ENCODE measurements at places on chromosomes 12 and 14.

- DNase-seq = no peak
These were observed at the start of gene SLC17A8 for GRCh38 chr12:100356644-100357223. SLC17A8 (plus strand) TSS chr12:100357074; CDS start chr12:100357392, 318 bp downstream.

GRCh38 chr14:33612197-33612505 lies 338.7 kb downstream of the EGLN3 start:
- DNase-seq = no peak

GRCh38 chr14:20791597-20791996 lies 10.5 kb downstream of the RNASE6 start:
- no peak for DNase-seq

- no peak for DNase-seq
These were observed 30.1 kb upstream of the PWP1 start for GRCh38 chr12:107655281-107656065.

DNA sequence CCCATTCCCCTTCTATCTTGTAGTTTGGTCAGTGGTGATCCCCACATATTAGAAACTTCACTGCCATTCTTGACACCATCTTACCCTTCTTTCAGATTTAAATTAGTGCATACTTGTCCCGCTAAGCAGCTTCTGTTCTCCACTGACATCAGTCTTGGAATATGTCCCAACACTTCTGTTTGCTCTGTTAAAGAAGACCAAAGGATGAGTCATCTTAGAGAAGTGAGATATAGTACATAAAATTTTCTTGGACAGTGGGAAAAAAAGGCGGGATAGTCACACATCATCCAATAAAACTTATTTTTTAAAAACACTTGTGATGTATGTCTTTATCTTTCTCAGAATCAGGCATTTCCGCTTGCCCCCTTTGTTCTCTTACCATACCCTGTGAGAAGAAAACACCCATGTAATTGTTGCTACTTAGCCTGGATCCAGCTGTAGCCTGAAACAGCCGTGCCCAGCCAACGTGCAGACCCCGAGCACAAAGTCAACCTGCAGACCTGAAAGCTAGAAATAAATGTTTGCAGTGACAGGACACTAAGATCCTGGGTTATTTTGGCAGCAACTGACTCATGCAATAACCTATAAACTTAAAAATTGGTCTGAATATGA lies 100.1 kb upstream of the PDE3A start:
- DNase-seq = no peak

DNA sequence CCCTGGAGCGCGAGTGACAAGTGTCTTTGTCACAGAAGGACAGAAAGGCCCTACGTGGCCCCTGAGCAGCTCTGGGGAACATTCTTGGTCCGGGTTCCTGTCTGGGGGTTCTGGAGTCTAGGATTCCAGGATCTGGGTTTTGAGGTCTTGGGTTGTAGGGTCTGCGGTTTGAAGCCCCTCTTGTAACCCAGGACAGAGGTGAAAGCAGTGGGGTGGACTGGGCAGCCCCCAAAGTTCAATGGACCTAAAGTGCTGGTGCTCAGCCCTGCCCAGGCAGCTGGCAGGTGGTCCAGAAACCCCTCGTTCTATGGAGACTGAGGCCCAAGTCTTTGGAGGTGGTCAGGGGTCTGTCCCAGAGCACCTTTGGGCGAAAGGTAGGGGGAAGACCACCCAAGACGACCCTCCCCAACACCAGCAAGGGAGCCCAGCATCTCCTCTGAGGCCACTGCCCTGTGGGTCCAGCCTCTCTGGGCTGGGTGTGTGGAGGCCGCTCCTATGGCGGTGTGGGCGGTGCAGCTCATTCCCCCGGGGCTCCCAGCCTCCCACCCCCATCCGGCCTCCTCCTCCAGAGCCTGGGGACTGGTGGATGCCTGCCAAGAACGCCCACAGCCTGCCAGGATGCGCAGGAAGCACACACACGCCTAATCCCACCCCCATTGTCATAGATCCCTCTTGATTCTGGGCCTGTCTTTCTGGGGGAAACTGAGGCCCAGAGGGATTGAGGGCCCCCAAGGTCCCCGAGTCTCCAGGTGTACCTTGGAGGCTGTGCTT lies 30.2 kb upstream of the ANKRD9 start:
- no peak for DNase-seq

GRCh38 chr14:77344377-77344996 lies 23.7 kb downstream of the GSTZ1 start:
- no peak for DNase-seq

GRCh38 chr14:71776471-71777360 lies 155.5 kb upstream of the RGS6 start:
- no peak for DNase-seq

DNA sequence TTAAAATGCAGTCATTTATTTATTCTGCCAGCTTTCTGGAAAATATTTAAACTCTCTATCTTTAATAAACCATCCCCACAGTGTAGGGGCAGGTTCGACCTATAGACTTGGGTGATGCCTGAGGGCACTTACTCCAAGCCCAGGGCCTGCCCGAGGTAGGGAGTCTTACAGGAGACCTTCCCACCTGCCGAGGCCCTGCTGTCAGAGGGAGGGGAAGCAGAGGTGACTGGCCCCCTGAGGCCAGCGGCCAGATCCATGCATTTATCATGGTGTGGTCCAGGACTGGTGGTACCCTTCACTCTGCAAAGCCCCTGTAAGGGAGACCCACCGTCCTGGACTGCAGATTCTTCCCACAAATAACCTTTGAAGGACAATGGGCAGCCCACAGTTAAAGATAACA lies 7.6 kb downstream of the EML1 start:
- DNase-seq = no peak

DNA sequence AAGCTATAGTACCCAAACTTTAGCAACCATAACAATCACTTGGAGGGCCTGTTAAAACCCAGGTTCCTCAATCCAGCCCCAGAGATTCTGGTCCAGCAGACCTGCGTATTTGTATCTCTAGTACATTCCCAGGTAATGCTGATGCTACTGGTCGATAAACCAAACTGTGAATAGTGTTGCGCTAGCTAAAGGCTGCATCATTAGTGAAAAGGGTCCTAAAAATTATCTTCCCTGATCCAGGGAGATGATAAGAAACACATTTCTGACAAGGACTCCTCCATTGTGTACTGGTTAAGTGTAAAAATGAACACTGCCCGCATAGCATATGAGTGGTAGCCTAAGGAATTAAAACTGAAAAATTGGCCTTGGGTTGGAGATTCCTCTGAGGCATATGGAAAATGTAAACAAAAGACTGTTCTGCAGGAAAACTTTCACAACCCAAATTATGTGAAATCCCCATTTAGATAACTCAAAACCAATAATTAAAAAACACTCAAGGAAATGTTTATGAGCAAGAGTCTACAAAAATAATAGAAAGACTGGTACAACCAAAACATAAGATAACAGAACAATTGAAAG lies 322.7 kb downstream of the CEP128 start:
- DNase-seq = no peak

DNA sequence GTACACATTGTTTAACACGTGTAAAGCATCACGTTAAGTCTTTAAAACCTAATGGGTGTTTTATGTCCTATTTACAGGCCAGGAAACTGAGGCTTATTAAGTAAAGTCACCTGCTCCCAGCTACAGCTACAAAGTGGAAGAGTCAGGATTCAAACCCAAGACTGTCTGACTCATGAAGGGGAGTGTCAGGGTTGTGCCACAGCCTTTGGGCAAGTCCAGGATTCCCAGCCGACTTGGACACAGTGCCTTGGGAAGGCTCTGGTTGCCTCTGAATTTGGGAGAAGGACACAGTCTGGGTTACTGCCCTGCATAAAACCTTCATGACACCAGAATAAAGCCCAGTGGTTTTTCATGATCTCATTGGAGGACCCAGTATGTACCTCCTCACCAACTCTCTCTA lies 7.3 kb downstream of the RNU4-2 start:
- DNase-seq = no peak

DNA sequence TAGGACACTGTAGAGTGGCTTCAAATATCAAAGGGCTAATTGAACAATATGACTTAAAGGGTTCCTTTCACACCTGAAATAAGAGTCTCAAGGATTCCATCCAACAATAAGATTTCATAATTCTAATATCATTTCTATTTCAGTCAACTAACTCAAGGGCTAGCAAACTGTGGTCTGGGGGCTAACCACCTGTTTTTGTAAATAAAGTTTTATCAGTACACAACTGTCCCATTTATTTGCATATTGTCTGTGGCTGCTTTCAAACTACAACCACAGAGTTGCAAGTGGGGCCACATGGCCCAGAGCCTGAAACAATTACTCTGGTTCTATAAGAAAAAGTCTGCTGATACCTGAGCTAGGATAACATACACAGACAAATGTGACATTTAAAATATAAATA lies 29.1 kb downstream of the MED13L start:
- DNase-seq = no peak

DNA sequence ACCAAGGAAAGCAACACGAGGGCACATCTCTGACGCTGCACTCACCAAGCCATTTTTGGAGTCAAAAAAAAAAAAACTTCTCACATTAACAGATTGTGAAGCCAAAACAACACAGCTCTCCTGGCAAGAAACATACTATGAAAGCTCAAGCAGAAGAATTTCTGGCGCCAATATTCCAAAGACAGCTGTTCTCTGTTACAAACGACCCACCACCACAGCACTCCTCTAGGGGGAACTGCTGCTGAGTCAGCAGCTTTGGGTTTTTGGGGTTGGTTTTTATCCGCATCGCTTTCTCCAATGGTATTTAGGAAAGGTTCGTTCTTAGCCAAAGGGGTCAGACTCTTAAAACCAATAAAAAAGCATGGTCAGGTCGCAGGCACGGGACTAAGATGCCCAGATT lies 379.4 kb downstream of the RPS29 start:
- DNase-seq = no peak

DNA sequence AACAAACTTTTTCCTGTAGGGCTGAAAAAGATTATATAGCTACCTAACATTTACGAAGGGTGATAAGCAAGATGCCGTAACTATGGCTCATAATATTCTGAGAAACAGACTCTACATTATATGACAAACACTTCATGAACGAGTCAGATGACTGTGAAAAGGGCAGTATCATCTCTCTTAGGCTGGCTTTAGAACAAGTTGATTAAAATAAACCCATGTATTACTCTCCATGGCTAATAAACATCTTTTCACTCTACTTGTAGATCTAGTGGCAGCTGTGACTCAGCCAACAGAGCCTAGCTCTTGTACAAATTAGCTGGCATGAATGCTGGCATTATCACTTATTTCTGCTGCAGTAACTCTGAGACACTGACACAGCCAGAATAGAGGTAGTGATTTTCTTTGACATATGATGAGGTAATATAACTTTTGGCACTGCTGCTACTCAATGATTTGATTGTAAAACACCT lies 47.1 kb downstream of the SLC2A13 start:
- DNase-seq = no peak

DNA sequence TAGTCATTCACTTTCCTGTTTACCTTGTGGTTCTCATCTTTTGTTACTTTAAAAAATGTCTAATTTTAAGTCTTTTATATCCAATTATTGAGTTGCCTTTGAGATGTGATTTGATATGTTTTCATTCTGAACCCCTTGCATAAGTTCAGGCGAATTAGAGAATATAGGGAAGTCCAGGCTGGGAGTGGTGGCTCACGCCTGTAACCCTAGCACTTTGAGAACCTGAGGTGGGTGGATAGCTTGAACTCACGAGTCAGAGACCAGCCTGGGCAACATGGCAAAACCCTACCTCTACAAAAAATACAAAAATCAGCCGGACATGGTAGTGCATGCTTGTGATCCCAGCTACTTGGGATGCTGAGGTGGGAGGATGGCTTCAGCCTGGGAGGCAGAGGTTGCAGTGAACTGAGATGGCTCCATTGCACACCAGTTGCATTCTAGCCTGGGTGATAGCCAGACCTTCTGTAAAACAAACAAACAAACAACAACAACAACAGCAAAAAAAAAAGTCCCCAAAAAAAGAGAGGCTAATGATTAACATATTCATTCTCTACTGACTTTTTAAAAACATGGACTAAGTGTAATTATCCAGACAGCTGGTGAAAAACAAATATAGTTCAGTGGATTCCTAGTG lies 451.1 kb upstream of the RGS6 start:
- DNase-seq = no peak

DNA sequence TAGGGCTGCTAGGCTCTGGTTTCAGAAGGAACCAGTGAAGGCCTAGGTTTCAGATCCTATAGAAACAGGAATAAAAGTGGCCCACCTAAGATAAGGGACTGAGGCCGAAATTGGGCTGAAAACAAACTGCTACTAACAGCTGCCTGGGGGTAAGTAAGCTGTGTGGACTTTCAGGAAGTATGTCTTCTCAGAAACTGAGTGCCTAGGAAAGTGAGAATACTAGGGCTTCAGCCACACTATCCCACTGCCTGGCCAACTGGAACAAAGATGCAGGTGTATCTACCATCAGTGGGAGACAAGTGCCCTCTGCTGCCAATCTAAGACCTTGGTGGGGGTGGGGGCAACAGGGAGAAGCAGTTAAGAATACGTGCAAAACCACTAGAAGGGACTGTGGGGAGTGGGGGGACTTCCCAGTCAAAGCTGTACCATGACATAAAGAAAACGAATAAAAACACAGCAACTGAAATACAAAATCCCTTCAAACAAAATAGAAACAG lies 82.5 kb downstream of the MED13L start:
- peak; percentile 66 for DNase-seq

- DNase-seq = no peak
These were observed 513.0 kb downstream of the TMEM121 start for GRCh38 chr14:106039400-106039799.

- no peak for DNase-seq
These were observed 220.6 kb upstream of the HMGA2 start for GRCh38 chr12:65603438-65604351.

DNA sequence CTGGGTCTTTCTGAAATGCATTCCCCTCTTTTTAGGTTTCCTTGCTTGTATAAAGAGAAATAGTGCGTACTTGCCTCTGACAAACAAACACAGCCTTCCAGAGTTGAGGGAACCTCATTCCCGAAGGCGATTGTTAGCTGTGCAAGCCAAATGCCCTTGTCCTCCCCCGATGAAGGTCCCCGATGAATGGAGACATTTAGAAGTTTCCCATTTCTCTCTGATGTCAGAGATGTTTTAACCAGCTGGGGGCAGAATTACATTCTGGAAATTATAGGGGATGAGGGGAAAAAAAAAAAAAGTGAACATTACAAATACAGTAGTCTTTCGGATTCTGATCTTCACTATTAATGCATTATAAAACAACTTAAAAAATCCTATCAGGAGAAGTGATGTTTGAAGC lies 366.8 kb downstream of the VRK1 start:
- DNase-seq = no peak

GRCh38 chr14:37673439-37673838 lies 78.0 kb downstream of the TTC6 start:
- no peak for DNase-seq

- no peak for DNase-seq
These were observed 13.6 kb downstream of the IFT81 start for GRCh38 chr12:110137786-110138185.

All from CD4-positive, alpha-beta T cell treated with Interferon gamma for 1 hour (primary cell).